ENCODE measurements at places on chromosomes 1 and 21. TPM values are rescaled to one million over a fixed set of nuclear protein-coding genes. Genes with fewer than 3 reads are reported as not detected.

Gene KCNAB2
- total RNA-seq, result 6.0 TPM

Gene FMN2
- 35.5 TPM for total RNA-seq

Gene GSTM5
- not detected for total RNA-seq

Gene SLC25A33
- 12.5 TPM for total RNA-seq

Gene LEPROT
- 15.3 TPM for total RNA-seq

Gene KRTAP13-2
- 1.7 TPM for total RNA-seq

Gene SESN2
- total RNA-seq, result 25.1 TPM

Gene IFNLR1
- 12.6 TPM for total RNA-seq

Gene AVPR1B
- 14.1 TPM for total RNA-seq

Gene IGSF21
- 6.8 TPM for total RNA-seq

Gene S100A8
- total RNA-seq, result 7.4 TPM

Gene KIRREL1
- 9.7 TPM for total RNA-seq

Gene TMPRSS3
- total RNA-seq, result not detected

Gene LCE1F
- total RNA-seq, result not detected

Gene PDZK1
- 1.9 TPM for total RNA-seq

Gene KRTAP11-1
- total RNA-seq, result not detected

Gene ARHGAP30
- total RNA-seq, result 0.60 TPM

Gene PTGFR
- total RNA-seq, result 1.1 TPM

Gene TPTE
- total RNA-seq, result not detected

Gene FBXO2
- total RNA-seq, result not detected

Gene C1QB
- 128 TPM for total RNA-seq

Gene C4BPA
- total RNA-seq, result not detected

Gene PRMT6
- total RNA-seq, result 11.1 TPM

Gene REN
- total RNA-seq, result not detected

Gene SUSD4
- not detected for total RNA-seq

Gene CFH
- total RNA-seq, result 34.1 TPM

Gene FYB2
- 5.1 TPM for total RNA-seq
